ENCODE measurements at places on chromosomes 2 and 18. TPM values are rescaled to one million over a fixed set of nuclear protein-coding genes. Genes with fewer than 3 reads are reported as not detected.

REG3A gene
- total RNA-seq: not detected

DNA sequence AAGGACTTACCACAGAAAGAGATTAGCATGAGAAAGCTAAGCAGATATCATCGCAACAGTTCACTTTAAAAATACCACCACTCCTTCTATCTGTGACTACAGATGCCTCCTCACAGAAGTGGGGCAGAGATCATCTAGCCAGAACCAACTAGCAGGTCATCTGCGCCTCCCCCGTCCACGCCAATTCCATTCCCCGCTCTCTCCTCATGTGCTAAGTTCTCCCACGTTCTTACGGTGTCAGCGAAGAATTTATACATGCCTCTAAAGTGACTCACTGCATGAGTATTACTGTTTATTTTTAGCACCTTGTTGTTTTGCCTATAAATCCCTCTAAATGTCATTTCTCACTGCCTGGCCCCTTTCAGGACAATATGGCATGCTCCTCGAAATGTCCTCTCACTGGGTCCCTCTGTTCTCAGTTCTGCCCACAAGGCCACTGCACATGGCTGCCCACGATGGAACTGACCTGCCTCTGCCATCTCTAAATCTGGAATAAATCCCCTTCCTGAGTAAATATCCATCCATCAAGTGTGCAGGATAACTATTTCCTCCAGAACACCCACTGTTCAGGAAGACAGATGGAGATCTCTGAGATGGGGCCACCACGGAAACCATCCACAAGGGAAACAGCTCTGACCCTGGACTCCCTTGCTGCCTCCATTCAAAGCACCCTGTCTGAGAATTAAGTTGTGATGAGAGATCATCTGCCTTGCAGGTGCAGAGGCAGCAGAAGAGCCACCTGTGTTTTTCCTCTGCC is 137.7 kb downstream of the IRS1 start:
- DNase-seq: no peak

UGT1A8 gene
- total RNA-seq: not detected

DNA sequence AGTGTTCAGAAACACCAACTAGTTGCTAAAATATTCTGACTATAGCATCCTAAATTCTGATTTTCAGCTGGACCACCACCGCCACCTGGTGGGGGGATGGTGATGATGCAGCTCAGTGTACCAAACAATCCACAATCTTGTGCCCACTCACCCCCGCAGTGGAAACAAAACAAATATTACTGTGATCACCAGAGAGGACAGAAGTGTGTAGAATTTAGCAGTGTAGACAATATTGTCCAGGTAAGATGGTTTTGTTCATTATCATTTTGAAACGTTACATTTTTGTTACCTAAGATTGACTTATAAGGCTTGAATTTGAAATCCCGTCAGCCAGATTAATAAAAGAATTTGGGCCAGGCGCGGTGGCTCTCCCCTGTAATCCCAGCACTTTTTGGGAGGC is 31.7 kb upstream of the UBXN4 start:
- peak; percentile 44 for DNase-seq

MOCOS gene
- total RNA-seq: 15.4 TPM

ATF2 gene
- total RNA-seq: 95.1 TPM

DNA sequence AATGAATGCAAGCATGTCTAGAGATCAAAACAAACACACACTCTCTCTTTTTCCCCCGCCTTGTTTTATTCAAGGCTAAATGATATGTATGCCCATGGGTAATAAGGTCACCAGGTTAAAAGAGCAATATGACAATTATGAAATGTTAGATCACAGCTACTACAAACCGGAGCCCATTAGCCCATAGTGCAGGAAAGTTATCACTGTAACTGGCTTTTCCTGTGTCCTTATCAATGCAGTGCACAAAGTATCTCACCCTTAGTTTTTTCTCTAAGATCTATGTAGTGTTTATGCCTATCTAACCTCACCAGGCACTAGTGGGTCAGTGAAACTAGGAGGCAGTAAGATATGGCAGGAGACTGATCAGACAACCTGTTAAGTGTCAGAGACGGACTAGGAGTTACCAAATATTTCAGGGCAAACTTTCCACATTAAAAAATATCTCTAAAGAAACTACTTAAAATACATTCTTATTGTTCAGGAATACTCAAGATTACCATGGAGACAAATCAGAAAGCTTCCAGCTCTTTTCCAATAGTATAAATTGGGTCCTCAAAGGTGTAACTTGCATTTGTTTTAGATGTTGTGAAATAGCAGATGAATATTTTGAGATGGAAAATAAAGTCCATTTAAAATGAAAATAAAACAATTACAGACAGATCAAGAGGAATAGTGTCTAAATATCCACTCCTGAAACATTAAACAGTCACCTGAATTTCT is 282.2 kb downstream of the EXOC6B start:
- DNase-seq: no peak
